ENCODE measurements at places on chromosomes 1 and 21.

- no peak for DNase-seq
These were observed 36.2 kb downstream of the BACH1 start for GRCh38 chr21:29334717-29335428.

DNA sequence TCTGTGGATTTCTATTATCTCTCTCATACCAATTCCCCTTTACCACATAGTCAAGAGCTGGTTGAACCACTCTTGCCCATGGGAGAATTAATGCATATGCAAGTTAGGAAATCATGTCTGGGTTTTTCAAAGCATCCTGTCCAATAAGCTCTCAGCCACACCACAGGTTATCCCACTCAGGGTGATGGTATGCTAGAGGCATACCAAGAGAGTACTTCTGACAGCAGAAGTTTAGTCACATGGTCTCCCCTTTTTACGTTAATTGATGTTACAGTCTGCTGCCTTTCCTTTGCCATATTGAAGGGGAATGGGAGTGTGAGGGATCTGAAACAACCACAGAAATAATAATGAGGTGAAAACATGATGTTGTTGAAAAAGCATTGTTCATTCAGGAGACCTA is 135.8 kb upstream of the PBX1 start:
- DNase-seq, result no peak

GRCh38 chr1:2212274-2212531 is 15.9 kb upstream of the SKI start:
- no peak for DNase-seq

- DNase-seq, result no peak
These were observed 257.0 kb upstream of the ADGRL2 start for GRCh38 chr1:81543764-81544163.

All from NT2/D1 (cell line).